ENCODE measurements at places on chromosomes 5 and 9. TPM values are rescaled to one million over a fixed set of nuclear protein-coding genes. Genes with fewer than 3 reads are reported as not detected.

The RASEF gene
- 2.1 TPM for total RNA-seq

The LCN1 gene
- not detected for total RNA-seq

The PCDHGA2 gene
- total RNA-seq: 2.7 TPM

The NEUROG1 gene
- not detected for total RNA-seq

The AK1 gene
- total RNA-seq: 100 TPM

The COL5A1 gene
- total RNA-seq: 801 TPM

The PPP3R2 gene
- total RNA-seq: not detected

The F2RL1 gene
- 5.3 TPM for total RNA-seq

The PTGES gene
- 70.9 TPM for total RNA-seq

The WNT8A gene
- not detected for total RNA-seq

The EIF4E1B gene
- total RNA-seq: not detected

The IL9 gene
- not detected for total RNA-seq

The CDX1 gene
- 0.36 TPM for total RNA-seq

The COL15A1 gene
- 8.0 TPM for total RNA-seq
